ENCODE measurements at places on chromosomes 4 and X.

GRCh38 chr4:148240241-148240640 lies 202.0 kb downstream of the NR3C2 start:
- no peak for DNase-seq

- no peak for DNase-seq
Measured at GRCh38 chr4:181108237-181108636, 1135.0 kb upstream of the TENM3 start.

DNA sequence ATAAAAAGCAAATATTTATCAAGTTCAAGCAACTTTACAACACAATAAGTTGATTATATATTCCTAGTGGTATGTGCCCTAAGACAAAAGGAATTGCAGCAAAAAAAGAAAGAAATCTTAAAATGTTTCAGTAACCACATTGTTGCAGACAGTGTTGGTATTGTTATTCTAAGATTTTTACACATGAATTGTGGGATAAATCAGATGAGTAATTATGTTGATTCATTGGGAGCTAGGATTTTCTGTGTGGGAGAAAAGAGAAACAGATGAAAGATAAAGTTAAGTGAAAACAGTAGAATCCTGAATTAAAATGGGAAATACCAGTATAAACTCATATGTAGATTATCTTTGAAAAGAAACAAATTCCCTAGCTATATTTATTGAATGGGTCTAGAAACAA lies 362.4 kb downstream of the PPP3CA start:
- DNase-seq: no peak

- no peak for DNase-seq
Measured at GRCh38 chrX:104130808-104131207, 18.5 kb downstream of the ZCCHC18 start.

DNA sequence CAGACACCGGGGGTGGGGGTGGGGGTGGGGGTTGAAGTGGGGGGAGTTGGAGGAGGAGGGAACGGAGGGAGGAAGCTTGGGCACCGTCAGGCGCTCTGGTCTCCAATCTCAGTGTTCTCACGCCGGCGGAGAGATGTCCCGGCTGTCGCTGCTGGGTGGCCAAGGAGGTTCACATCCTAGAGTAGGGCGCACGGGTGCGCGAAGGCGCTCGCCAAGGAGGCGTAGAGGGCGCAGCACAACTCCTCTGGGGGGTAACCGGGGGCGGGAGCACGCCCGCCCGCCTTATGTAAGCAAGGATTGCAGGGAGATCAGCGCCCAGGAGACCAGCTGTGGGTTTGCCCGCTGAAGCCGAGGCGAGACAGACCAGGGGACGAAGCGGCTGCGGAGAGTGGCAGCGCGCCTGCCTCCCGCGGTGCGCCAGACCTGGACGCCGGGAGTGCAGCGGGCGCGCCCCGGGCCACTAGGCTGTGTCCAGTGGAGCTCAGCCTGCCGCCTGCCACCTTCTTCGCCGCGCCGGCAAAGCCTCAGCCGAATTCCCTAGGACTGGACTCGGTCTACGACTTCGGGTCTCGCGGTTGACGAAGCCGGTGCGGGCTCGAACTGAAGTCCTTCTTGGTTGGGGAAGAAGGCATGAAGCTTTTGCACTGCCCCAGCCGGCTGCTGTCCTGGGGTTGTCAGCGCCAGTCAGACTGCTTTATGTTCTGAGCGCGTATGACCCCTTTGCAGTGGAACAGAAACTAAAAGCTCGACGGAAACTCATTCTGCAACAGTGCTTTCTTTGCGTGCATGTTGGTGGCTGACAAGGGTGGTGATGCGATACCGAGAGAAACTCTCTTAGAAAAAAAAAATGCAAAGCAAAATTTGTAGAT lies 707 bp upstream of the UNC5C start:
- DNase-seq: no peak

- no peak for DNase-seq
Measured at GRCh38 chr4:25879991-25880651, 17.3 kb upstream of the SEL1L3 start.

DNA sequence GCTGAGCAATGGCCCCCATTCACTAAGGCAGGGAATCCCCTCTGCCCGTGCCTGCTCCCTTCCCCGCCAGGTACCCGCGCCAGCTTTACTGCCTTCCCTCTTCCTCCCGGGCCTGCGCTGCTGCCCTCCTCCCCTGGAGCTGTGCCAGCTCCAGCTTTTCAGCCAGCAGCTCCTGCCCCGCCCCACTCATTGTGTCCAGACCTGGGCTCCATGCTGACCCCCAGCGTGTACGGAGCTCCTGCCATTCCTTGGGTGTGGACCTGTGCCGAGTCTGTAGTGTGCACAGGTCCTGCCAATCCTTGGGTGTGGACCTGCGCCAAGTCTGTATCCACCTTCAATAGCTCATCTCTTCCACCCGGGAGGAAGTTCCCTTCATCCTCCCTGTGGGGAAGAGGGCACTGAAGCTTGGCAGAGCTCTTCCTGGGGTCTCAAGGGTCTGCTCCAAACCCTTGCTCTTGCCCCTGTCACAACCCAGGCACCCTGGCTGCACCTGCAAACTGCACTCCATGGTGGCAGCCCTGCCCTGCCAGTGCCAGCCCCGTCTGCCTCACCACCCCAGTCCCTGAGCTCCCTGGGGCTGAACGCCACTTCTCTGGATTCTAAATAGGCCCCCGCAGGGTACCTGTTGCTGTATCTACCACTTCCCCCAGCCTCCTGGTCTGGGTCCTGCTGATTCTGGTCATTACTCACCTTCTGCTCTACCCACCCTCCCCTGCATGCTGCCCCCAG lies 63.9 kb downstream of the TRMT44 start:
- DNase-seq: no peak

- no peak for DNase-seq
Measured at GRCh38 chr4:77154065-77154464, 2.9 kb upstream of the CCNG2 start.

DNA sequence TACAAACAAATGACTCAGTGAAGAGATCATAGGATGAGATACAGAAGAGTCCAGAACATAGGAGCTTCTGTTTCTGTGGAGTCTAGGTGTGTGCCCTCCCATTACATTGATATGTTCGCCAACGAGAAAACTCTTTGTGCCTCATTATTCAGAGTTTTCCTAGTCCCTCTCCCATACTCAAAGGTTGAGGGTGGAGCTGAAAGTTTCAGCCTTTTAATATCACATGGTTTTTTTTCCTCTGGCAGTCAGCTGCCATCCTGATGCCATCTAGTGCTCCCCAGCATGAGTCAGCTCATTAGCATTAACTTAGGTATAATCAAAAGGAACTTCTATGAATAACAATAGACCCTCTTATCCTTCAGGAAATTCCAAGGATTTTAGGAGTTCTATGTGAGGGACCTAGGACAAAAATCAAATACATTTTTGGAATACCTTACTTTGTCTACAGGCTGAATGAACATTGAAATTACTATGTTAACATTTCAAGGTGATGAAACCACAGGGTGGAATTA lies 559.6 kb upstream of the AMOT start:
- no peak for DNase-seq

DNA sequence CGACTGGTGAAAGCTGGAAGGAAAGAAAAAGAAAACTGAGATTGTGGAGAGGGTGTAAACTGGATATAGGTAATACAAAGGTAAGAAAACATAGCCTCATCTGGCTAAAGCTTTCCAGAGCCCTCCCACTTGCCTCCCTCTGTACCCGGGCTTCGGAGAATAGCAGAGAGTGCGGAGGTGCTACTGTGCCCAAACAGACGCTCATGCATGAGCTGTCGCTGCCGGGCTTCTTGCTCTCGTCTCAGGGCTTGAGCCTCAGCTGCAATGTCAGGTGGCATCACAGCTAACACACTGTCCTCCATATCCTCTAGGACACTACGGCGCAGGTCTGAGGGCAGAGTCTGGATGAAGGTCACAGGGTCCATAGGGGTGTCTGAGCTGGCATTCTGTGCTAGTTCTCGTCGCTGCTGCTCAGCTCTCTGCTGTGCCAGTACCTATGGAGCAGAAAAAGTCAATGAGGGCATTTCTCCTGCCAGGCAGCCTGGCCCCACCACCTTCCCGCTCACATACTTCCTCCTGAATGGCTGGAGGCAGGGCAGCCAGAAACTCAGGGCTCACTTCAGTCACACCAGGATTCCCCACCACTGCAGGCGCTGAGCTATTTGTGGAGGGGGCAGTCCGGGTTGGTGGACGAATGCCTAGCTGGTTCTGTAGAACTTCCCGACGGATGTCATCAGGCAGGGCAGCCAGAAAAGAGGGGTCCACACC lies 116.7 kb upstream of the HSD17B10 start:
- DNase-seq: no peak

- DNase-seq: no peak
Measured at GRCh38 chr4:4995908-4996265, 23.4 kb downstream of the CYTL1 start.

- DNase-seq: no peak
Measured at GRCh38 chr4:113575401-113575800, 186.1 kb downstream of the CAMK2D start.

DNA sequence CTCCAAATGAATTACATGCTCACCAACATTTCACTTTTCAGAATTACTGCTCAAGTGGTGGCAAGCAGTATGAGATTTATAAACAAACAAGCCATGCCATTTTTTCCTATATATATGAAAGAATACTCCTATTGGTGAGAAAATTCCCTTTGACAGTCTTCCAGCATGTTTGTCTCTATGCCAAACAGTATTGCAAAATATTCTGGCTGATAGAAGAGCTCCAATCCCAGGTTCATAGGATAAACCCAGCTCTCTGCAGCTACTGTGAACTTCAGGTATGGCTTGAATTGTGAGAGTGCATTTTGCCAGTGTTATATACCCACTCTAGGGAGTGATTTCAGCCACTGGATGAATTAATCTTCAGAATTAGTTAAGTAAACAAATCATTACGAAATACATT lies 108.8 kb downstream of the MAGEC2 start:
- DNase-seq: no peak

- DNase-seq: no peak
Measured at GRCh38 chrX:149398027-149398426, 107.1 kb downstream of the IDS start.

- DNase-seq: no peak
Measured at GRCh38 chr4:21544415-21544814, 404.2 kb downstream of the KCNIP4 start.

GRCh38 chr4:8051644-8052043 lies 107.0 kb downstream of the ABLIM2 start:
- DNase-seq: no peak

GRCh38 chrX:6313356-6313755 lies 84.7 kb upstream of the NLGN4X start:
- DNase-seq: no peak

DNA sequence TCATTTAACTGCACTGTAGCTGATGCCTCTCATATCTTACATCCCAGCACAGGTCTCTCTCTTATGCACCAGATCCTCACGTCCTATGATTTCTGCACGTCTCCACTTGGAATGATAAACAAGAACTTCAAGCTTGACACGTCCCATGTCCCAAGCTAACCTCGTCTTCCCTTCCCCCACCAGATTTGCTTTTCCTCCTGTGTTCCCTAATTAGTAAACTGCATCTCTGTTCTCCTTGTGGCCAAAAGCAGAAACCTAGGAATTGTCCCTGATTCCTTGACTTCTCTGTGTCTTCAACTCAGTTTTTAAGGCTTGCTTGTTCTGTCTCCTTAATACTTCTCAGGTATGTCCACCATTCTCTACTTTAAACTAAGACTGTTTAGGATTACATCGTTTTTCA lies 171.9 kb downstream of the BMPR1B start:
- no peak for DNase-seq

DNA sequence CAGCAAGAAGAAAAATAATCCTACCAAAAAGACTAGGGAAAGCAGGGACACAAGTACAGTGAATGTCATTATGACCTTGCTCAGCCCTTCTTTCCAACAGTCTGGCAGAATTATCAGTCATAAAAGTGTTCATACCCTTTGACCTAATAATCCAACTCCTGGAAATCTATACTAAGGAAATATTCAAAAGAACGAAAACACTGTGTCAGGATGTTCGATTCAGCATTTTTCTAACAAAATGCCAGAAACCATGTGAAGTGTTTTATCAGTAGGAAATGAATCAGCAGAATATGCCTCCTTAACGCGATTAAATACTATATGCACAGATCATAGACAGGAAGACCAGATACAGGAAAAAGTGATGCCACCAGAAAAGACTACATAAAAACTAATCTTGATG lies 16.2 kb upstream of the S100G start:
- DNase-seq: no peak

All from spinal cord (tissue), 10 donors.